ENCODE measurements at places on chromosomes 7 and 10. TPM values are rescaled to one million over a fixed set of nuclear protein-coding genes. Genes with fewer than 3 reads are reported as not detected.

TMEM168 gene
- total RNA-seq: 18.4 TPM

MARVELD1 gene
- 46.1 TPM for total RNA-seq

TMED4 gene
- 289 TPM for total RNA-seq

LAMB4 gene
- 3.2 TPM for total RNA-seq

MKLN1 gene
- total RNA-seq: 17.0 TPM

CCDC3 gene
- total RNA-seq: 2.4 TPM

CACNB2 gene
- 0.62 TPM for total RNA-seq

TDRD1 gene
- total RNA-seq: not detected

SFTPA1 gene
- not detected for total RNA-seq

SPDYE16 gene
- not detected for total RNA-seq

DDX56 gene
- total RNA-seq: 166 TPM

LIPN gene
- total RNA-seq: not detected

CPVL gene
- 106 TPM for total RNA-seq

RHOBTB1 gene
- 39.8 TPM for total RNA-seq

NPY4R gene
- total RNA-seq: not detected

CALHM1 gene
- not detected for total RNA-seq

CRHR2 gene
- not detected for total RNA-seq

C10orf53 gene
- not detected for total RNA-seq

PRRT4 gene
- total RNA-seq: 0.21 TPM

SYT15 gene
- 0.17 TPM for total RNA-seq

CALY gene
- not detected for total RNA-seq

TMEM229A gene
- not detected for total RNA-seq

All from H4 (cell line).